ENCODE measurements at places on chromosomes 7 and 10.

- DNase-seq: no peak
Measured at GRCh38 chr7:40717242-40717641, 582.4 kb downstream of the SUGCT start.

- no peak for DNase-seq
Measured at GRCh38 chr10:25766687-25767221, 167.3 kb upstream of the MYO3A start.

- no peak for DNase-seq
Measured at GRCh38 chr10:20975236-20975635, 78.1 kb upstream of the NEBL start.

DNA sequence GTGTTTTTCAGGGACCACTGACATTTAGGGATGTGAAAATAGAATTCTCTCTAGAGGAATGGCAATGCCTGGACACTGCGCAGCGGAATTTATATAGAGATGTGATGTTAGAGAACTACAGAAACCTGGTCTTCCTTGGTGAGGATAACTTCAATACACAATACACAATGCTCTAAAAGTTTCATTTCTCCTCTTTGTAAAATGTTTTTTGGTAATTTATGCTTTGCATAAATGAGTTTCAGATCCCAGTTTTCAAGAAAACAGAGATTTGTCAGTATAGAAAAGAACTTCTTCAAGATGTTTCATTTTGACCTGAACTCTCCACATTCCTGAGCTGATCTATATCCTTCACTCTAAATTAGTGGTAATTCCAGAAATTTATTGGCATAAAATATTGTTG lies 14.2 kb downstream of the ZNF92 start:
- no peak for DNase-seq

GRCh38 chr10:43585981-43586729 lies 11.7 kb upstream of the ZNF239 start:
- no peak for DNase-seq

GRCh38 chr10:20004087-20004523 lies 187.9 kb downstream of the PLXDC2 start:
- no peak for DNase-seq

DNA sequence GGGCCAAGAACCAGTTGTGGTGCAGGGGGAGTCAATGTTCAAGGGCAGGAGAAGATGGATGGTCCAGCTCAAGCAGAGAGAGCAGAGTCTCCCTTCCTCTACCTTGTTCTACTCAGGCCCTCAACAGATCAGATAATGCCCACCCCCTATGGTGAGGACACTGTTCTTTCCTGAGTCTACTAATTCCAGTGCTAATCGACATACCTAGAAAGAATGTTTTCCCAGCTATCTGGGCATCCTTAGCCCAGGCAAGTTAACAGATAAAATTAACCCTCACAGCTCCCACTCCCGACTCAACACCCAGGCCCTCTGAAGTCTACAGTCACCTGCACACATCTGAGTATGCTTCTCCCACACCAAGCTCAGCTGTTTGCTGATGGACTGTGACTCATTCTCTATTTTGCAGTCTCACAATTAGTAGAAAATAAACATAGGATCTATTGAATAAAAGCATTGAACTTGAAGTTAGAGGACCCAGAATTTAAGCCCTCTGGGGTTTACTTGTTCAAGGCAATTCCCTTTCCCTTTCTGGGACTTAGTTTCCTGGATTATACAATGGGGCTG lies 17.1 kb downstream of the COL13A1 start:
- DNase-seq: no peak

- DNase-seq: no peak
Measured at GRCh38 chr7:32108651-32109050, 38.4 kb upstream of the PDE1C start.

DNA sequence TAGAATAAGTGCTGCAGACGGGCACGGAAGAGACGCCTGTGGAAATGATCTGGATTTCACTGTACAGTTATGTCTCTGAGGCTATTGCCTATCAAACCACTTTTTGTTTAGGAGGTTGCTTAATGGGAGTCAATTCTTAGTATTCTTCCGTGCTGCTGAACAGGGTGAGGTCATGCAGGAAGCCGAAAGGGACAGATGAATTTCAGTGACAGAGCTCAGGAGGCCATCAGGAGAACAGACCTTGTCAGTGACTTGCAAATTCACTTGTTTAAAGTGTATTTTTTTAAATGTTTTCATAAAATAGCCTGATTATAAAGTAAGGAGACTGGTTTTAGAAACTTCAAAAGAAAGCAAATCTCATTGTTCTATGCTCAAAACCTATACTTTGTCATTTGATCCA lies 58.9 kb downstream of the XRCC2 start:
- DNase-seq: no peak

GRCh38 chr10:3807928-3808496 lies 23.0 kb upstream of the KLF6 start:
- no peak for DNase-seq

DNA sequence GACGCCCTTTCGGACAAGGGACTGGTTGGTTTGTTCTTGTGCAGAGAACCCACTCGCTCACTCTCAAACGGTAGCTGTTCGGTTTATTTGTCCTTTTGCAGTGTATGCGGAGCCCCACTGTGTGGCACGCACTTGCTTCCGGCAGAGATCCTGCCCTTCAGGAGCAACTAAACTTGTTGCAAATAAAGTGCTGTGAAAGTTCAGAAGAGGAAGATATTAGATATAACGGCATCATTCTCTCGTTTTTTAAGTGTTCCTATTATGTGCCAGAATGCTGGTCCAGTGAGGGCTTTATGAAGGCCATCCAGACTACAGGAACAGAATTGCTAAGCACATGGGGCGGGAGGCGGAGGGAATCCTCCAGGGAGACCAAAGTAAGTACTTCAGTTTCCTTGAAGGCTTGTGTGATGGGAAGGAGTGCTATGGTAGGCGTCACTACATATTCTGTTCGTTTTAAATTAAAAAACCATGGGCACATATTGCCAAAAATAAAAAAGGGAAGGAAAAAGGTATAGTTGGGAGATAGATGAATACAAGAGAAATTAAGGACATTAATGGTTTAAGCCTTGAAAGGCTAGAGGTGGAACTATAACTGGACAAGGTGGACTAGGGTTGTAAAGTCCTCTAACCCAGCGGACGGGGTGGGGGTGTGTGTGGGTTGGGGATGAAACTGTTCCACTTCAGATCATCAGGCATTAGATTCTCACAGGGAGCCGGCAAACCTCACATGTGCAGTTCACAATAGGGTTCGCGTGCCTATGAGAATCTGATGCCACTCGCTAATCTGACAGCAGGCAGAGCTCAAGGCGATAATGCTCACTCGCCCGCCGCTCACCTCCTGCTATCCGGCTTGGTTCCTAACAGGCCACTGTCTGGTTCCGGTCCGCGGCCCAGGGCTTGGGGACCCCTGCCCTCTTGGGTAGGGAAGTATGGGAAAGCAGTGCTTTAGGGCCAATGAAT lies 704 bp upstream of the ERLIN1 start:
- DNase-seq: no peak

- no peak for DNase-seq
Measured at GRCh38 chr7:74441801-74442200, 11.9 kb upstream of the GTF2IRD1 start.

Data from CD4-positive, alpha-beta T cell treated with Interleukin-4 for 4 hours (primary cell).